Small intestine (tissue), 16 donors: ENCODE measurements at places on chromosomes 4 and X. TPM values are rescaled to one million over a fixed set of nuclear protein-coding genes. Genes with fewer than 3 reads are reported as not detected.
A peak's percentile ranks its signal among the peaks of the same experiment; 100 is the strongest.

- no peaks in the 10 kb centered on the region for H3K27me3 ChIP-seq
- H3K36me3 ChIP-seq, result peaks cover 35% of the 10 kb centered on the region
- DNase-seq, result no peak
These were observed 66.1 kb downstream of the PHKA2 start for GRCh38 chrX:18917831-18918230.

RAB40A gene
- polyA plus RNA-seq, result 0.25 TPM

GRCh38 chrX:130114141-130114588 is 3.9 kb upstream of the ELF4 start:
- H3K27ac ChIP-seq, result no peak overlapping the region
- DNase-seq, result no peak
- H3K4me3 ChIP-seq, result no peak overlapping the region
- H3K36me3 ChIP-seq, result no peaks in the 10 kb centered on the region
- no peaks in the 10 kb centered on the region for H3K4me1 ChIP-seq

- no peak for DNase-seq
- no peaks in the 10 kb centered on the region for H3K4me1 ChIP-seq
- no peak overlapping the region for H3K4me3 ChIP-seq
- no peaks in the 10 kb centered on the region for H3K36me3 ChIP-seq
- no peak overlapping the region for H3K27ac ChIP-seq
These were observed 42.3 kb downstream of the SPATA4 start for GRCh38 chr4:176153124-176153523.

GRCh38 chr4:47390428-47391125 is 72.9 kb downstream of the COMMD8 start:
- H3K27ac ChIP-seq, result no peak overlapping the region
- H3K27me3 ChIP-seq, result no peaks in the 10 kb centered on the region
- no peaks in the 10 kb centered on the region for H3K36me3 ChIP-seq

SHROOM3 gene
- polyA plus RNA-seq, result 30.2 TPM

AMOT gene
- 2.4 TPM for polyA plus RNA-seq

ART3 gene
- polyA plus RNA-seq, result 0.19 TPM

DNA sequence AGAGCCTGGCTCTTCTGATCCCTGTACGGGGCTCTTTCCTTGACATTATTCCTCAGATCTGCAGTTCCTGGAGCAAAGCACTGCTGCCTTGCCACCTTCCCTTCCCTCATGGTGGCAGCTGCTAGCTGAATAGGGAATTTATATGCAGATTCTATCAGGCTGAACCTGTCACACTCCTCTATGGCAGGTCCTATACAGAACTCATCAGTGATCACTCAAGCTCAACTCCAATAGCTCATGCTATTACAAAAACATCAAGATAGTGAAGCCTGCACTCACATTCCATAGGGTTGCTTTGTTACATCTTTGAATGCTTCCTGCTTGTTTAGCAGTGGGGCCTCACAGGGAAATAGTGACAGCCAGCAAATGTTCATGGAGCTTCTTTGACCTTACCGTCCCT is 71.7 kb downstream of the SLC2A9 start:
- H3K4me1 ChIP-seq, result no peaks in the 10 kb centered on the region
- H3K27me3 ChIP-seq, result no peaks in the 10 kb centered on the region
- no peak overlapping the region for H3K27ac ChIP-seq
- peaks cover 20% of the 10 kb centered on the region for H3K36me3 ChIP-seq

DNA sequence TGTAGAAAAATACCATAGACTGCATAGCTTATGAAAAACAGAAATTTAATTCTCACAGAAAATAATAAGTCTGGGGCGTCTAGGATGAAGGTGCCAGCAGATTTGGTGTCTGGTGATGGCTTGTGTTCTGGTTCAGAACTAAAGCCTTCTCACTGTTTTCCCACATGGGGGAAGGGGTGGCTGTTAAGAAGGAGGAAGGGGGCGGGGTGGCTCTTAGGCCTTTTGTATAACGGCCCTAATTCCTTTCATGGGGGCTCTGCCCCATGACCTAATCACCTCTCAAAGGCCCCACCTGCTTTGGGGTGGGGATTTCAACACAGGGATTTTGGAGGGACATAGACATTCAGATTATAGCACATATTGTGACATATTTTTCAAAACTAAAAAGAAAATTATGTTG is 173.2 kb upstream of the TECRL start:
- H3K4me3 ChIP-seq, result no peak overlapping the region
- H3K36me3 ChIP-seq, result no peaks in the 10 kb centered on the region
- no peak for DNase-seq
- H3K27me3 ChIP-seq, result no peaks in the 10 kb centered on the region

DNA sequence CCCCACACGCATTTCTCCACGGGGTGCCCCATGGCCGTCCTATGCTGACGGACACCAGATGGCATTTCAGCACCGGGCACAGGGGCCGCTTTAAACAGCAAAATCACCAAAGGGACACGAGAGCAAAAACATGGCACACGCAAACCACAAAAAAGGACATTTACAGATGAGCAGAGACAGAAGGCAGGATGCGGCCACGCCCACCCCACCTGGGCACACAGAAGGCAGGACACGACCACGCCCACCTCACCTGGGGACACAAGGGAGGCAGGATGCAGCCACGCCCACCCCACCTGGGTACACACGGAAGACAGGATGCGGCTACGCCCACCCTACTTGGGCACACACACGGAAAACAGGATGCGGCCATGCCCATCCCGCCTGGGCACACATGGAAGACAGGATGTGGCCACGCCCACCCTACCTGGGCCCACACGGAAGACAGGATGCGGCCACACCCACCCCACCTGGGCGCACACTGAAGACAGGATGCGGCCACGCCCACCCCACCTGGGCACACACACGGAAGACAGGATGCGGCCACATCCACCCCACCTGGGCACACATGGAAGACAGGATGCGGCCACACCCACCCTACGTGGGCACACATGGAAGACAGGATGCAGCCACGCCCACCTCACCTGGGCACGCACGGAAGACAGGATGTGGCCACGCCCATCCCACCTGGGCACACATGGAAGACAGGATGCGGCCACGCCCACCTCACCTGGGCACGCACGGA is 69.1 kb downstream of the FAM53A start:
- H3K4me1 ChIP-seq, result no peaks in the 10 kb centered on the region
- DNase-seq, result no peak
- H3K4me3 ChIP-seq, result no peak overlapping the region

DNA sequence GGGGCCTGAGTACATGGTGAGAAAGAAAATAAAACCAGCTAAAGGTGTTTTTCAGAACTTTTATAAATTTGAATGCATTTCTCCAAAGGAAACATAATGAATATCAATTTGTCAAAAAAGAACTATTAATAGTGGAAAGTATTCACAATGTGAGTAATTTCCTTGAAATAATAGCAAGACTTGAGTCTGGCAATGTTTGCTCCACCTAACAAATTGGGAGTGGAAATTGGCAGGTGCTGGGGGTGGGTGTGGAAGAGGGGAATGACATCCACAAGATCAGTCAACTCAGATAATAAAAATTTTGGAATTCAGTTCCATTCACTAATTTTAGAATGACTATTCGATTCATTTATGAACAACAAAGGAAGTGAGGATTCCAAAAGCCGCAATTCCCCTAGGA is 884.8 kb upstream of the SLIT2 start:
- no peak for DNase-seq
- no peaks in the 10 kb centered on the region for H3K27me3 ChIP-seq
- no peaks in the 10 kb centered on the region for H3K4me1 ChIP-seq
- H3K36me3 ChIP-seq, result no peaks in the 10 kb centered on the region

DNA sequence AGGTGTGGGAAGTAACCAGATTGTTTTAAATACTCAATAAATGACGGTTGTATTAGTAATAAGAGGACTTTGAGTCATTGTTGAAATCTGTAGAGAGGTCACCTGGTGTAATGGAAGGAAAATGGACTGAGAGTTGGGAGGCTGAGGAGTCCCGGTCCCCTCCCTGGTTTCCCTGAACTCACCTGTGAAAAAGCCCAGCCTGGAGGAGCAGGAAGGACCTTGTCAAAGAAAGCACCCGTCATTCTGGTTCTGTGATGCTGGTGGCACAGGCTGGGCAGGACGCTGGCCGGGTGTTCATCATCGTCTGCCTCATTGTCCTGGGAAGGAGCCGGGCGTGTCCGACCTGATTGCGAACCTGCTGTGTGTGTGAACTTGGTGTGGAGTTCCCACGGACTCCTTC is 70.8 kb downstream of the SORCS2 start:
- no peak for DNase-seq
- no peak overlapping the region for H3K27ac ChIP-seq
- no peaks in the 10 kb centered on the region for H3K4me1 ChIP-seq
- H3K27me3 ChIP-seq, result no peaks in the 10 kb centered on the region
- no peaks in the 10 kb centered on the region for H3K36me3 ChIP-seq
- H3K4me3 ChIP-seq, result no peak overlapping the region

KCNIP4 gene
- polyA plus RNA-seq, result not detected

GRCh38 chr4:132992686-132993085 is 156.4 kb upstream of the PCDH10 start:
- H3K4me3 ChIP-seq, result no peak overlapping the region
- no peak overlapping the region for H3K27ac ChIP-seq
- DNase-seq, result no peak
- no peaks in the 10 kb centered on the region for H3K36me3 ChIP-seq
- H3K4me1 ChIP-seq, result no peaks in the 10 kb centered on the region

DNA sequence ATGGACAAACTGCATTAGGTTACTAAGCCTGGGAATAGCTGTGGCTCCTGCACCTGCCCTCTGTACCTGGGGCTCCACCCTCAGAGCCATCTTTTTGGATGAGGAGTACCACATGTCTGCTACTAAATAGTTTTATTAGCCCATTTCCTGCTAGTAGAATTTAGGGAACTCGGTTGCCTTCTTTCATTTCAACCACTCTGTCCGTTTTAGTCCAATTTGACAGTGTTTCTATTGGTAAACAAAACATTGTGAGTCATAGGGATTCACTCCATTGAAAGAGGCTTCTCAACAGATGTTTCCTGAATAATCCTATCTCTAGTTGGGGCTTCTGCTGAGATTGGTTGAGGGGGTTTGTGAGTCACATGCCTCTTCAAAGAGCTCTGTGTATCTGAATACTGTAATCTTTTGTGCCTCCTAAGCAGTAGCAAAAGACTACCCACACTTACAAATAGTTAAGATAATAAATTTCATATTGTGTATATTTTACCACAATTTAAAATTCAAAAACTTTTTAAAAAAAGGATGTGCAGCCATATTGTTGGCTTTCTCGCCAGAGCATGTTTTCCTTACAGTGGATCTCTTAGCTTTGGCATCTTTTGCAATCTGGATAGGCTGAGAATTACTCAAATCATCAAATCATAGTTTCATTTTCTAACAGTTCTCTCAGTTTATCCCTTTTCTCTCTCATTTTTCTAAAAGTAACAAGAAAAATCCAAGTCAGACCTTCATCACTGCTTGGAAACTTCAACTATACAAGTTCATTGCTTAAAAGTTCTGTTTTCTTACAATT is 9.9 kb downstream of the FAM200B start:
- no peaks in the 10 kb centered on the region for H3K27me3 ChIP-seq
- no peak for DNase-seq
- H3K4me3 ChIP-seq, result no peak overlapping the region
- no peaks in the 10 kb centered on the region for H3K36me3 ChIP-seq
- peaks cover 4% of the 10 kb centered on the region for H3K4me1 ChIP-seq

DNA sequence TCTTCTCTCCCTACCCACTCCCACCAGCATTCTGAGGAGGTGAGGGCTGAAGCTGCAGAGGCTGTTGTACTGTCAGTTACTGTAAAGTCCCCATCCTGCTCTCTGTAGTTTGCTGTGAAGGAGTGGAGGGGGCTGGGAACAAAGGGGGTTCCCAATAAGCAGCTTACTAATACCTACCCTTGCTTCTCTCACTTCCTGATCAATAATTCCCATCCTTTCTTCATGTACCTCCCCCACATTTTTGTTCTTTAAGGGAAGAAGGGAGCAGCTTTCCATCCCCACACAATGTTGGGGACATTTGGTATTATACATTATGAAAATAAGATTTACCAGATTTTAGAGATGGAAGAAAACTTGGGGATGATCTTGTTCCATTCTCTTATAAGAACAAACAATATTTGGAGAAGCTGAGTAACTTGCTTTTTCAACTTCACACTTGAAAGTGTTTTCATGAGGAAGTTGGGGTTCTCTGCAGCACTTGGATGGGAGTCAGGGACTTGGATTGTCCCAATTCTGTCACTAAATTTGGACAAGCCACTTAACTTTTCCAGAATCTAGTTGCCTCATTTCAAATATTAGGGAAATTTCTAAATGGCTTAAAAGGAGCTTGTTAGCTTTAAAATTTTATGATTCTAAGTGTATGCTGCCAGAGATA is 5.4 kb downstream of the TBC1D1 start:
- no peak overlapping the region for H3K4me3 ChIP-seq
- peaks cover 3% of the 10 kb centered on the region for H3K4me1 ChIP-seq
- no peak for DNase-seq
- peaks cover 14% of the 10 kb centered on the region for H3K27me3 ChIP-seq

NAA10 gene
- polyA plus RNA-seq, result 152 TPM

DNA sequence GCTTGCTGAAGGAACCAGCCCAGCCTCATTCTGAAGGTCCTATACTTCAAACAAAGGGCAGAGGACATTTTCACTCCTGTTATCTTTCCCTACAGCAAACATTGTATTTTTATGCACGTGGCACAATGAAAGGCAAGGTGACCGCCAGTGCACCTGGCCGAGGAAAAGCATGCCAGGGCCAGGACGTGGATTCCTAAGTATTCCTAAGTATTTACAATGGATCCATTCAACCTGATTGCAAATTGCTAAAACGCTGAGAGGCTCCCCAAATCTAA is 127.9 kb upstream of the FTHL17 start:
- DNase-seq, result peak; percentile 80
- H3K27me3 ChIP-seq, result no peaks in the 10 kb centered on the region
- no peaks in the 10 kb centered on the region for H3K36me3 ChIP-seq
- no peak overlapping the region for H3K4me3 ChIP-seq
- H3K4me1 ChIP-seq, result peaks cover 3% of the 10 kb centered on the region
